ENCODE measurements at places on chromosomes 4 and X.

DNA sequence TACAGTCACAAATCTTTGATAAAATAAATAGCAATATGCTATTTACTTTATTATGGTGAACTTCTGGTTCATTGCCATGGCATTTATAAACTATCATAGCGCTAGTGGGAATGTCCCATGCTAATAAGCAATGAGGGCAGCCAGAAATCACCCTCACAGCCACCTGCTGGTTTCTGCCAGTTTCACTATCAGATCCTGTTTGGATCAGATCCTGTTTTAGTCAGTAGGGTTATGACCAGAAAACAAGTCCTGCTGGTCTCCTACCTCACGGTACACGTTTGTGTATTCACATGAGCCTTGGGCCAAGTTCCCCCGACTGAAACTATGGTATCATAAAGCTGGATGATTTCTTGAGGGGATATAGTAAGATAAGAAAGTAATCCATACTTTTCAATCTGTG, 17.7 kb downstream of the FOXR2 start:
- no peak for DNase-seq

- DNase-seq = no peak
Measured at GRCh38 chrX:9642270-9642995, 123.2 kb downstream of the GPR143 start.

- no peak for DNase-seq
Measured at GRCh38 chr4:127780598-127780997, 1.5 kb upstream of the HSPA4L start.

DNA sequence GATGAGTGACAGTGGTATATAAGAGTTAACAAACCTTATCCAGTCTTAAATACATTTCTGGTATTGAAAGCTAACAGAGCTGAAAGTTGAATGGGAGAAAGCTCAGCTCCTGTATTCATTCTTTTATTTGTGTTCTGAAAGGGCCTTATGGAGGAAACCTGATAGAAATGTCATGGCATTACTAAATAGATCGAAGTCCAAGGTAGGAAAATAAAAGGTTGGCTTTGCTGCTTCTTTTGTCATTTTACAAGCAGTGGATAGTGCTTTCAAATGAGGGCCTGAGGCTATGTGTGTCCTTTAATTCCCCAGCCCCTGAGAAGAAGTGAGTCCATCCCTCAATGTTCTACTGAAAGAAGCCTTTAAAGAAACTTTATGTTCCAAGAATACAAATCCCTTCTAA, 974.3 kb upstream of the INTU start:
- no peak for DNase-seq

DNA sequence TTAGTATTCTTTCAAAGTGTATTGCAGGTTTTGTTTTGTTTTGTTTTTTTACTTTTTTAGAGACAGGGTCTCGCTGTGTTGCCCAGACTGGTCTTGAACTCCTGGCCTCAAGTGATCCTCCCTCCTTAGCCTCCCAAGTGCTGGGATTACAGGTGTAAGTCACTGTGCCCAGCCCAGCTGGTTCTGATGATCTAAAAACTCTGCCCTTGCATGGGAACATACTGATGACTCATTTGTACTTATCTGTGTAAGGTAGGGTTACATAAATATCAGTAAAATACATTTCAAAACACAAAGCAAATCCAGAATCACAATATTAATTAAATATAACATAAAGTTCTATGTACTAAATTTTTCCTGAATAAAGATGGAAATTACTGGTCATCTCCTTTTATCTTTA, 7.4 kb upstream of the SLC9B1 start:
- DNase-seq = no peak

DNA sequence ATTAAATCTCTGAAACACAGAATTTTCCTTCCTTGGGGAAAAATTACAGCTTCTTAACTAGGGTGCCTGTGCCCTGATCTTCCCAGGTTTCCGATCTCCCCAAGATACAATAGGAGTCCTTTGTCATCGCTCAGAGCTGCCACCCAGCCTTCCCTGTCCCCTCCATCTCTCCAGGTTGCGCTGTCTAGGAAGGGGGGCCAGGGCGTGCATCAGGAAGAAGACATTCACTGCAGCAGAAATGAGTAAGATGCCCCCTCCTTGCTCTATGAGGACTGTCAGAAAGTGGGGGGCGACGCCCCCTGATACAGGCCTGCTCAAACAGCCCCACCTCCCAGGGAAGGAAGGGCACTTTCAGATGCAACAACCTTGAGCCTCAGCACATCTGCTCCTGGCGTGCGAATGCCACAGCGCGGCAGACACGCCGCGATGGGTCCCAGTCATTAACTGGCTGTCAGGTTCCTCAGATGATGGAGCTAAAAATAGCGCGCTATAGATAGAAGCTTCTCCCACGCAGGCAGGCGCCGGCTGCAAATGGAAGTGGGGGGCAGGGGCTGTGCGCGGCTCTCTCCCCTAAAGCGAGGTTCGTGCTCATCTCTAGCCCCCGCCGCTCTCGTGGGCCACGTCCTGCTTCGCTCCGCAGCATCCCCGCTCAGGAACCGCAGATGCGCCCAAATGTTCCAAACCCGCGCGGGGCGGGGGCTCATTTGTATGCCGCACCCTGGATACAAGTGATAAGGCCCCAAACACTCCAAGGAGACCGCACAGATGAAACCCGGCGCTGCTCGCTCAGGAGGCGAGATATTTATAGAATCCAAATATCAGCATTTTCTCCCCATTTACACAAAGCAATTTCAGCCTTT, 57.6 kb upstream of the LGI2 start:
- DNase-seq = no peak
